ENCODE measurements at places on chromosomes 7 and 10. TPM values are rescaled to one million over a fixed set of nuclear protein-coding genes. Genes with fewer than 3 reads are reported as not detected.

Gene LRCH4
- 82.2 TPM for total RNA-seq

Gene NCOA4
- 166 TPM for total RNA-seq

Gene PPP1R17
- total RNA-seq: not detected

Gene GALNT17
- 2.9 TPM for total RNA-seq

Gene HPSE2
- 0.59 TPM for total RNA-seq

Gene NRP1
- 8.2 TPM for total RNA-seq

Gene LIPA
- total RNA-seq: 20.4 TPM

Gene LOXL4
- total RNA-seq: 1.8 TPM
